Effector CD4-positive, alpha-beta T cell (primary cell): ENCODE measurements at places on chromosomes 5 and 9.

DNA sequence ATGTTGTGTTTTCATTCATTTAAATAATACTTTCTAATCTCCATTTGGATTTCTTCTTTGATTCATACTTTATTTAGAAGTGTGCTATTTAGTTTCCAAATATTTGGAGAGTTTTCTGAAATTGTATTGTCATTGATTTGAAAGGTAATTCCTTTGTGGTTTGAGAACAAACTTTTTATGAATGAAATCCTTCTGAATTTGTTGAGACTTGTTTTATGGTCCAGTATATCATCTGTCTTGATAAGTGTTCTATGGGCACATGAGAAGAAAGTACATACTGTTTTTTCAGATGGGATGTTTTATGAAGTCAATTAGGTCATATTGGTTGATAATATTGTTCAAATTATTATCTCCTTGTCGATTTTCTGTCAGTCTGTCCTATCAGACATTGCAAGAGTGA lies 953.8 kb downstream of the NR2F1-AS1 start:
- no peak for DNase-seq

- DNase-seq = no peak
Observed at GRCh38 chr5:32439086-32439642, 5.4 kb downstream of the ZFR start.

- DNase-seq = no peak
Observed at GRCh38 chr9:135053133-135053532, 34.3 kb upstream of the OLFM1 start.

DNA sequence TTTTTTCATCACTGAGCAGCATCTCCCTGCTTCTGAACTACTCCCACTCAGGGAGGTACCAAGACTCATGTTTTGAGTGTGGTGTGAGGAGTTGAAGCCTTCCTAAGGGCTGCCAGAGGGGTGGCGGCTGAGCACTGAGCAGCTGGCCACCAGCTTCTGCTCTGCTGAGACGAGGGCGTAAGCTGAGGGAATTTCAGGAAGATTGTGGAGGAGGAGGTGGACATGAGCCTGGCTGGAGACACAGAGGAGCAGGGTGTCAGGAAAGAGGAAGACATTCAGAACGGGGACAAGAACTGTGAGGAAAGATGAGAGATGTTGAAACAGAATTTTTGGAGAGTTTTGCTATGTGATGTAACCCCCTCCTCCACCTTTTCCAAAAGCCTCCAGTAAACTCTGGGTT lies 7.8 kb downstream of the LCP2 start:
- DNase-seq = no peak

DNA sequence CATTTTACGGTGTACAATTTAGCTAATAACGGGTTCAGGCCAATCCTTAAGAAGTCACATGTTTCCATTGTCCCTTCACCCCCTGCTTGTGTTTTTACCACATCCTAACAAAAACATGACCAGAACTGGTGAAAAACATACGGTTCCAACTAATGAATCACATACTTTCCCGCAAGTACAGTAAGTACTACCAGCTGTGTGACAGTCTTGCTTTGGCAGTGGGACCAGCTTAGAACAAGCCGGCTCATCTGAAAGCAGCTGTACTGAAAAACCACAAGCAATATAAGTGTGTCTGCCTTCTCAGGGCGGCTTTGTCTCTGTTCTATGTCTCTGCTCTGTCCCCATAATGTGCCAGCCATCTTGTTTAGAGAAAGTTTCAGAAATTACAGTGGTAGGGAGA lies 242.5 kb downstream of the BNC2 start:
- no peak for DNase-seq

DNA sequence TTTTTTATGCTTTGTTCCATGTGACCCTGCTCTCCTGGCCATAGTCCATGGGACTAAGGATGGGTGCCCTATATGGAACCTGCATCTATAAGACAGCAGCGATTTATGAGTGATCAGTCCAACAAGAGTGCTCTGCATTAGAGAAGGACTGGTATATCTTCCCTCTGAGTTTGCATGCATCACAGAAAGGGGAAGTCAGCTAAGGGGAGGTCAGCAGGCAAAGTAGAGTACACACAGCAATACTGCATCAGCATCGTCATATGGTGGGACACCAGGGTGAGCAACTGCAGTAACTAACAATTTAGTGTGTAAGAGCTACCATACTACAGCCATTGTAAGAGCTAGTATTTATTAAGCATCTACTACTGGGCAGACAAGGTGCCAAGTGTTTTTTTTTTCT lies 311.3 kb downstream of the NDUFS4 start:
- no peak for DNase-seq

- no peak for DNase-seq
Observed at GRCh38 chr5:103260951-103261350, 2.4 kb downstream of the MACIR start.

- DNase-seq = no peak
Observed at GRCh38 chr9:28887188-28887884, 1314.1 kb upstream of the C9orf72 start.
